Urothelium cell line (cell line): ENCODE measurements at places on chromosomes 2 and 18.

DNA sequence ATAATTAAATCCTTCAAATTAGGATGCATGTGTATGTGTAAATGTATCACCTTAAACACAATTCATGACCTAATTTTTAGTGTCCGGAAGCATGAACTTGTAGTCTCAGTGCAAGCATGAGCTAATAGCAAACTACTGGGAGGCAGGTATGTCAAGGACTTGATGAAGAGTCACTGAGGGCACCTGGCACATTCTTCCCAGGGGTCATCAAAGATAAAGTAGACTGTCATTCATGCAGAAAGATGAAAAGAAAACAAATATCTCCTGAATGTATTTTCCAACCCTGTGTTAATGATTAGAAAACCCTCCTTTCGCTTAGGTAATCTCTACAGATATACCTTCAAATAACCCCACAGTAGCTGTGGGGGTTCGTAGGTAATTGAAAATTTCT lies 234.9 kb downstream of the SOCS6 start:
- no peak for DNase-seq

- DNase-seq, result no peak
Observed at GRCh38 chr18:44802508-44802907, 121.8 kb downstream of the SETBP1 start.

DNA sequence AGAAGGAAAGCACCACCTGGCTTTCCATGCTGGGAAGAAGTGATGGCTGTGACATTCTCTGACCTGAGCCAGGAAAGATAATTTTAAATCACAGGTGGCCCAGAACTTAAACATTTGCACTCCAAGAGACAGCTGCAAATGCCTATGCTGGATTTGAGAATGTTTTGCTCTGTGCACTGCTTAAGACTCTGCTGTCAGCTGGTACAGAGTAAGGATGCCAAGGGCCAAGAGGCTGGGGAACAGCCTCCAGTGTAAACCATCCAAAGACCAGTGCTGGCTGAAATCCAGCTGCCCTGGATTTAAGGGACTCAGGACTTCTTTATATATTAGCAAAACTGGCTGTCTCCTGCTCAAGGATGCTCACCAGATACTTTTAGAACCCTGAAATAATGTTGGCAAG lies 3.9 kb downstream of the HOXD8 start:
- no peak for DNase-seq

GRCh38 chr2:238322001-238322411 lies 1.7 kb downstream of the TRAF3IP1 start:
- DNase-seq, result no peak

- peak; percentile 58 for DNase-seq
Observed at GRCh38 chr2:218852911-218853667, 6.5 kb upstream of the WNT6 start.

GRCh38 chr18:38539856-38540255 lies 974.3 kb upstream of the CELF4 start:
- DNase-seq, result no peak

DNA sequence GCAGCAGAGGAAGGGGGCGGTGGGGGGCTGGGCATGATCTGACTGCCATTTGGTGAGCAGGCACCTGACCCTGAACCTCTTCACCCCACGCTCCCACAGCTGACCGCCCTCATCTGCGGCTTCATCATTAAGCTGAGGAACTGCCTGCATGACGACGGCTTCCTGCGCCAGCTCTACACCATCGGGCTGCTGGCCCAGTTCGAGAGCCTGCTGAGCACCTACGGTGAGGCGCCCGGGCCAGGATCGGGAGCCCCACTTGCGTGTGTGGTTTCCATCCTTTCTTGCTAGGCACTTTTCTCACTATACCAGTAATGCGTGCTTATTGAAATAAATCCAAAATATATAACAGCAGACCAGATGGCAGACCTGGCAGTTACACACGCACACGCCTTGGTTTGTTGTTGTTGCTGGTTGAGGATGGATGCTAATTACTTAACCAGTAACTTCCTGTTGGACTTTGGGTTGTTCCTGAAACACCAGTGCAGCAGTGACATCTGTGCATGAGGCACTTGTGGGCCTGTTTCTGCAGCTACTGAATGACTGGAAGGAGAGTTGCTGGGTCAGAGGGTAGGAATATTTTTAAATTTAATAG lies 43.7 kb downstream of the COA5 start:
- DNase-seq, result no peak

- no peak for DNase-seq
Observed at GRCh38 chr18:62832282-62832681, 116.9 kb downstream of the PHLPP1 start.

DNA sequence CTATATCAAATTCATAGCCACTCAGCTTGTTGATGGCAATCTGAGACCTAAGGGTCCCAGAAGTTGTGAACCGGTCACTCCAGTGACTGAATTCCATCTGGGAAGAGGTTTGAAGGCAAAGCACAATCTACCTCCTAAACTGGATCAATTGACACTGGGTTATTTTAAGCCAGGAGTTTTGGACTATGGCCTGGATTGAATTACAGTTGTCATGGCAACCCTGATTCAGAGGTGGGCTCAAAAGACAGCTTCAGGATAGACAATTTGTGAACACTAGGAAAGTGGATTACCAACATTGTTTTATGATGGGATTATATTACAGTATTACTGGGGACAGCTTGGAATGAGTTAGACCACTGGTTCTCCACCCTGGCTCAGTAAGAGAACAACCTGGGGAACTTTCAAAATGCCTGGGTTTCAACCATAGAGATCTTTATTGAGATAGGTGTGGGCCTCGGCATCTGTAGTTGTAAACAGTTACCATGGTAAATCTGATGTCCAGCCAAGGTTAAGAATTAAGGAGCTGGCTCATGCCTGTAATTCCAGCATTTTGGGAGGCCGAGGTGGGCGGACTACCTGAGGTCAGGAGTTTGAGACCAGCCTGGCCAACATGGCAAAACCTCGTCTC lies 58.8 kb downstream of the MFSD6 start:
- no peak for DNase-seq

GRCh38 chr2:219344751-219345430 lies 12.3 kb upstream of the RESP18 start:
- DNase-seq, result no peak

DNA sequence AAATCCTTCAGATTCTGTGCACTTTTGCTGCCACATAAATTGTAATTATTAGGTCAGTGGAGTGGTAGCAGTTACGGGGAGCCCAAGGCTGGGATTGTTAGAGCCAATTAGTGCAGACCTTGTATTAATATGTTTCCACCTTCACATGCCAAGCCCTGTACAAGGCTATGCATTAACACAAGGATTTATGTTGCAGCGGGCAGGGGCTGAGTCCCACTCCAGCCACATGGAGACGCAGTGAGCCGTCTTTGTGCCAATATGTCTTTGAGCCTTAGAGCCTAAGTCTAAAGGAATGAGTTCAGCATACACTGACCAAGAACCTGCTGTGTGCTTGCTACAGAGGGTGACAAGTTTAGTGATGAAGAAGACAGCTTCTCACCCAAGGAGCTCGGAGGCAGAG lies 238.2 kb downstream of the TSN start:
- no peak for DNase-seq

DNA sequence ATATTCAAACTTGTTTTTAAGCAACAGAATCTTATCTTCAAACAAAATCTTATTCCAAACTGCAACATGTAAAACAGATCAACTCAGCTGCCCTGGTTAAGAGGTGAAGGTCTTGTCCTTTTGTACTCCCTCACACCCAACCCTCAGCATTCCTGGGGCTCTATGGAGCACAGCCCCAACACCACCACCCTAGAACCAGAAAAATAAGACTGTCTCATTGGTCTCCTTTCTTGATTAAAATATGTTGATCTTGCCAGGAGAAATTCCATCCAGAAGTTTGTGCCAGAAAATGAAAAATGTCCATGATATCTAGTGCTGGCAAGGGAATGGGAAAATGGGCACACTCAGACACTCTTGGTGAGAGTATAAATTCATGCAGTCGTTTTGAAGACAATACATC lies 62.1 kb upstream of the TMEM17 start:
- no peak for DNase-seq

DNA sequence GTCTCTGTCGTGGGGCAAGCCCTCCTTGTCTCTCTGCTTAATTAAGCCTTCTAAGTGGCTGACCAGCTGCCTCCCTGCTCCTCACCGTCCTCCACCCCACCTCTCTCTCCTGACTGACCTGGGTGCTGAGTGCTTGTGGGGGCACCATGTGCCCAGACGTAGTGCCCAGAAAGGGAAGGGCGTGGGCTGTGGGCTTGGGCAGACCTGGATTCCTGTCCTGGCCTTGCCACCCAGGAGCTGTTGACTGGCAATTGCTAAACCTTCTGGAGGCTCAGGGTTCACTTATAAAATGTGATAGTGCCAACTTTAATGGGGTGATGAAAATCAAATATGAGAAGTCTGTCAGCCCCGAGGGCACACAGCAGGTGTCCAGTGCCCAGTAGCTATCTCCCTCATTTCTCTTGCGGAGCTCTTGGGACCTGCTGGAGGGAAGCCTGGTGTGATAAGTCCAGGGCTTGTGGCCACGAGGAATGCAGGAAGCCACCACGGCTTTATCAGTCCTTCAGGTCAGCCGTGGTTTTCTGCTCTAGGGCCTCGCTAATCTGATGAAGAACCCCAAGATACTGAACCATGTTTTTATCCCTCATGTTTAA lies 22.0 kb upstream of the INHBB start:
- no peak for DNase-seq

DNA sequence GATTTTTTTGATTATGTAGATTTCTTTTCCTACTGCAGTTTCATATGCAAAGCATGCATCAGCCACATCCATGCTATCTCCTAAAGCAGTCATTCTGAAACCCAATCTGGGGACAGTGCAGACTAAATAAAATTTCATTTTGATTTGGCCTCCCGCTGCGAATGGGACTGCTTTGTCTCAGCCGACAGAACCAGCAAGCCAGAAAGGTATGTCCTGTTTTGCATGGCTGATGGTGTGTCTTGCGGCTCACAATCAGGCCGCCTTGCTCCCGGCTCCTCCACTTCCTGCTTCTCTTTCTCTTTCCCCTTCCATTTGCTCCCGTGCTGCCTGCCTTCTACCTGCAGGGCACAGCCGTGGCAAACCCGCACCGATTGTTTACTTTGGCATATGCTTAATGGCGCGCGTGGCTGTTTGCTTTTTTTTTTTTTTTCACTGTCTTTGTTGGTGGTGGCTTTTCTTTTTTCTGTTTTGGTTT lies 419.6 kb upstream of the POU3F3 start:
- peak; percentile 64 for DNase-seq

GRCh38 chr2:74551942-74552913 lies 1.5 kb downstream of the LOXL3 start:
- no peak for DNase-seq

DNA sequence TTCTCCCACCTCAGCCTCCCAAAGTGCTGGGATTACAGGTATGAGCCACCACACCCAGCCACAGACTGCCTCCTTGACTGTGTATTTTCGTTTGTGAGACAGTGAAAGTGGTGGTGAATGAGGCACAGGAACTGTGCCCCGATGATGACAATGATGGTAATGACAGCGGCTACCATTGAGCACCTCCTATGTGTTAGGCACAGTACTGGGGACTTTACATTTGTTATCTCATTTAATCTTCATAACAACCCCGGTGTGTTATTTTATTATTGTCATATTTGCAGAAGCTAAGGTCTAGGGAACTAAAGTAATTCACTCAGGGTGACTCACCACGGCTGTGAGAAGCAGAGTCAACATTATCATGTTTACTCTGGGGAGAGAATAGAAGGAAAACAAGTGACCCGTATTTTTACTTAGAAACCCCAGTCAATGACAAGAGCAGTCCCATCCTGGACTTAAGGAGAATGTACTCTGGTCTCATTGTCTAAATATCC lies 77.6 kb upstream of the ALPP start:
- DNase-seq, result no peak

DNA sequence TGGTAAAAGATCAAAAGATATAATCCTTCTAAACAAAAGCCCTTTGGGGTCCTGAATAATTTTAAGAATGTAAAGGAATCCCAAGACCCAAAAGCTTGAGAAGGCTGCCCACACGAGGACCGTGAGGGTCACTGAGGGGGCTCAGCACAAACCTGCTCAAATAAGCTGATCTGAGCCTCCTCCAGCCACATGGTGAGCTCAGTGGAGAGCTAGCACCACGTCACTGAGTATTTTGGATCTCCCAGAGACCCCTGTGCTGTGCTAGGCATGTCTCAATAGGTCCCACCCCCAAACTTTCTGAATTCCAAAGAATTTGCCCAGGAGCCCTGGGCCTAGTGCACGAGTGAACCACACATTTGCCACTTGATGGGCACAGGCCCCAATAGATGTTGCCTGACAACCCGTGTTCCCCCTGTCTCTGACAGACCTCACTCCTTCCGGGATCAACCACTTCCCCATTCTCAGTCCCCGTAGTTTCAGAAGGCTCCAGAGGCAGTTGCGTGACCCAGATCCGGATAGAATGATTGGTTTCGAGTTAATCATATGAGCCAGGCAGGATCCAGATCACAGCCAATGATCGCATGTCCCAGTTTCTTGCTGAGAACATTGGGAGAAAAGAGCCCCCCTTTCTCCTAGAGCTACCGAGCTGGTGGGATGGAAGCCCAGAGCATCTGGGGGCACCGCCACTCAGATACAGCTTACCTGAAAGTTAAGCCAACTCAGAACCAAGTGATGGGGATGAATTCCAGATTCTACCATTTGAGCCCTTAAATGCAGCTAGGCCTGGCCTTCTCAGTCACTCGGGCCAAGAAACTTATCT lies 203.8 kb downstream of the TNS1 start:
- DNase-seq, result no peak

DNA sequence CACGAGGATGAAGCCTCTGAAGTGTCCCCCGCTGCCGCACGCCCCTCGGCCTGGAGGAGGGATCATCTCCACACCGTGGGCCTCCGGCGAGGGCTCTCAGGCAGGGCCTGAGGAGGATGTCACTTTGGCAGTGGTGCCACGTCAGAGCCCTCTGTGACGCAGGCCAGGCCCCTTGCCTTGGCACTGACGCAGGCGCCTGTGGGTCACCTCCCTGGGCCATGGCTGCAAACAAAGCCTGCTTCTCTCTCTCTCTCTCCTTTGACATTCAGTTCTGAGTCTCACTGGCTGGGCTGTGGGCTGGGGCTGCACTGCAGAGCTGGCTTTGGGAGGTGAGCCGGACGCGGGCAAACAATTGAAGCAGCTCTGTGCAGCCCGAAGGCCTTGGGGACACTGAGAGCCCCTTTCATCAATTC lies 273.7 kb downstream of the TWIST2 start:
- no peak for DNase-seq

GRCh38 chr2:184162426-184162825 lies 435.9 kb upstream of the ZNF804A start:
- no peak for DNase-seq
